NCI-H187 treated with DMSO at 0.1 percent for 48 hours (cell line): ENCODE measurements at places on chromosomes 12 and 14.

DNA sequence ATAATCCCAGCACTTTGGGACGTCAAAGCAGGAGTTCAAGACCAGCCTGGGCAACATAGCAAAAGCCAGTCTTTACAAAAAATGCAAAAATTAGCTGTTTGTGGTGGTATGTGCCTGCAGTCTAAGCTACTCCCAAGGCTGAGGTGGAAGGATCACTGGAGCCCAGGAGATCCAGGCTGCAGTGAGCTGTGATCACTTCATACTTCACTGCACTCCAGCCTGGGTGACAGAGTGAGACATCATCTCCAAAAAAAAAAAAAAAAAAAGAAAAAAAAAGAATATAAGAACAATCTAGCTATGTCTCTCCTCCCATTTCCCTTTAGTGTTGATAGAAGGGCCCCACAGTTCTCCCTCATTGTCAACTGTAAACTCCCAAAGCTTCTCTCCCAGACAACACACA, 3.5 kb upstream of the BCAT1 start:
- no peak for DNase-seq

DNA sequence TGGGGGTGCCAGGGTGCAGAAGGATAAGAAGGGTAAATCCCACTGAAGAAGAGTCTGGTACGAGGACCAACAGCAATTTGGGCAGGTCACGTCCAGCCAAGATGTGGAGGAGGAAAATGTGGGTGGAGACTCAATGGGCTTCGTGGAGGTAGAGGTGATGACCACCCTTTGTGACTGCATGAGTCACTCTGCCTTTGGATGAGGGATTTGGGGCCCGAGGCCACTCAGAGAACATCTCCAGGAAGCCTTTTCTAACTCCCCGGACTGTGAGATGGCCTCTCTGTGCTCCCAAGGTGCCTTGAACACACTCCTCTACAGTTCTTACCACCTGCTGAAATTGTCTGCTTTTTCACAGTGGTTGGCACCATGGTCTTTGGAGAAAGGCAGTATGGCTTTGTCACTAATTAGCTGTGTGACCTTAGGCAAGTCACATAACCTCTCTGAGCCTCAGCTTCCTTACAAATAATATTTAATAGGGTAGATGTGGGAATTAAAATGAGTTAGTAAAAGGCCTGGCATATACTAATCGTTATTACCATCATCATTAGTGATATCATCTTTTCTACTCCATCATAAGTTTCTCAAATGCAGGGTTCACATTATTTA, 67.0 kb upstream of the ARHGAP5 start:
- DNase-seq, result no peak

DNA sequence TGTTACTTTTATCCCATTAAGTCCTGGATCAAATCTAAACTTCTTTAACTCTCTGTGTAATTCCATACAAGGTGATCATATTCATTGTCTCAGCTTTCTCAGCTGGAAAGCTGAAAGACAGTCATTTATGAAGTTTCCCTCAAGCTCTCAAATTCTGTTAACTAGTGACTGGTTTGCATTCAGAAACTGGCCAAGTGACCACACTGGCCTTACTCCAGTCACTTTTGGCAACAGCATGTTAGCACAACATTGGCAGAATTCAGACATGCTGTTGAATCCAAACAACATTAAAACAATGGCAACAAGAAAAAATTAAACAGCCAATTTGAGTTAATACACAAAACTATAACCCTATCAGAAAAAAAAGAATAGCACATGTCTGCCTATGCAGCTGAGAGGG, 343.3 kb downstream of the MDGA2 start:
- DNase-seq, result no peak

GRCh38 chr14:101916816-101917412, 47.5 kb upstream of the DYNC1H1 start:
- no peak for DNase-seq

DNA sequence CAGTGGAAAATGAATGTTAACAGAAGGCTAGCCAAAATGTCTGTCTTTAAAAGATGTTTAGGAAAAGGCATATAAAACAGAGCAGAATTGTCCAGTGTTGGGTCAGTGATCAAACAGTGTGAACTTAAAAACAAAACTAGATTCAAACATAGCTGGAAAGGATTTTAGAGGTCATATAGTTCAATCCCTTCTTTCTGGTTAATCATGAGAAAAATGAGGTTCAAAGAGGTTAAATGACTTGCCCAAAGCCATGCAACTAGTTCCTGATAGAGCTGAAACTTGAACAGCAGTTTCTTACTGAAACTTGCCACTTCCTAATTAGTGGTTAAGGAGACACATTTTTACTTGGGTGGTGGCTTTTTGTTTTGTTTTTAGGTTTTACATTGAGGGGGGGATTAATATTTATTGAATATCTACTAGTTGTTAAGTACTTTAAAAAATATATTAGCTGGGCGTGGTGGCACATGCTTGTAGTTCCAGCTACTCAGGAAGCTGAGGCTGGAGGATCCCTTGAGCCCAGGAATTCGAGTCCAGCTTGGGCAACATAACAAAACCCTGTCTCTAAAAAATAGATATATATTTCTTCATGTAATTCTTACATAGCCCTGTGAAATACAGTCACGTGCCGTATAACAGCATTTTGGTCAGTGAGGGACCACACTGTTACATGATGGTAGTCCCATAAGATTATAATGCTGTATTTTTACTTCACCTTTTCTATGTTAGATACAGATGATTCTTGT, 20.4 kb downstream of the ACVR1B start:
- DNase-seq, result no peak

DNA sequence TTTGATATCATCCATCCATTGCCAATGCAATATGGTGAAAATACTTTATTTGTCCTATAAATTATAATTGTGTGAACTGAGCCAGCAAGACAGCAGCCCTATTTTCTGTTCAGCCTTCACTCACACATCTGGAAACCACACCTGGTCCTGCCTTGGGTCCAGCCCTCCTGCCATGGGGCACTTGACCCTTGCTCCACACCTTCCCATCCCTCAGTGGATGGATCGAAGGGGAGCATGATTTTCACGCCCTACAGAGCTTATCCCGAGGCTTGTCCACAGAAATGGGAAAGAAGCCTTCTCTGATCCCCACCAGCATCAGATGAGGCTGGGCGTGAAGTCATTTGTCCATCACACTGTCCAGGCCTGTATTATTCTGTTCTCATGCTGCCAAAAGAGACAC, 10.1 kb downstream of the TMEM132D start:
- DNase-seq, result no peak

DNA sequence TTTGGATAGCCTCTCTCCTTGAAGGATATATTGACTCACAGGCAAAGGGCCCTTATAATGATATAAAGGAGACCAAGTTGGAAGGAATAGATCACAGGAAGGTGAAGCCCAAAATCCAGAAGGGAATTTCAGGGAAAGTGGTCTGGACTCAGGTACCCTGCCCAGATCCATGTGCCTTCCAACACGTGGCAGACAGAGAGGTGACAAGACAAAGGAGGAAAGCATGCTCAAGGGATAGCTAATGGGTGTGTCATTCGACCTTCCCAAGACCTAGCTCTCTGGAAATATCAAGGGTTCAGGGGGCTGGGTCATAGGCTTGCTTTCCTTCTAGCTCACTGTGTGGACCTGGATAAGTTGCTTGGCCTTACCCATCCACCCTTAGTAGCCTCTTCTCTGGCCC, 214.3 kb downstream of the ZFP36L1 start:
- DNase-seq, result no peak

- no peak for DNase-seq
Measured at GRCh38 chr12:120703311-120703942, 6.8 kb upstream of the UNC119B start.

DNA sequence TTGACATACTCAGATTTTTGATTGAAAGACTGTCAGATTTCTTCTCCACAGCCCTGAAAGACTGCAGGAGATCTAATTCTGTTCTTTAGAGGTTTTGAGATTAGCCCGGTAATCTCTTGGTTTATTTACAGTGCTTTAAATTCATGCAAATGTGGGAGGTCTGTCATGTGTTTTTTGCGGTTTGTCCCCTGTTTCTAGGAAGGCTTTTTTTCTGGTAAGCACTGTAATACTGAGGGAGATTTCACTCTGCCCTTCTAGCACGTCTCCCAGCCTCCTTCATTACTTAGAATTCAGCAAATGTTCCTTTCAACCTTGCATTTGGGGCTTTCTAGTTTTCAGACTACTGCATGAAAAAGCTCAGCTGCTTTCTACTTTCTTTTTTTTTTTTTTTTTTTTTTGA, 31.1 kb downstream of the GPHN start:
- DNase-seq, result no peak

GRCh38 chr14:106619606-106620005, 1093.2 kb downstream of the TMEM121 start:
- no peak for DNase-seq

DNA sequence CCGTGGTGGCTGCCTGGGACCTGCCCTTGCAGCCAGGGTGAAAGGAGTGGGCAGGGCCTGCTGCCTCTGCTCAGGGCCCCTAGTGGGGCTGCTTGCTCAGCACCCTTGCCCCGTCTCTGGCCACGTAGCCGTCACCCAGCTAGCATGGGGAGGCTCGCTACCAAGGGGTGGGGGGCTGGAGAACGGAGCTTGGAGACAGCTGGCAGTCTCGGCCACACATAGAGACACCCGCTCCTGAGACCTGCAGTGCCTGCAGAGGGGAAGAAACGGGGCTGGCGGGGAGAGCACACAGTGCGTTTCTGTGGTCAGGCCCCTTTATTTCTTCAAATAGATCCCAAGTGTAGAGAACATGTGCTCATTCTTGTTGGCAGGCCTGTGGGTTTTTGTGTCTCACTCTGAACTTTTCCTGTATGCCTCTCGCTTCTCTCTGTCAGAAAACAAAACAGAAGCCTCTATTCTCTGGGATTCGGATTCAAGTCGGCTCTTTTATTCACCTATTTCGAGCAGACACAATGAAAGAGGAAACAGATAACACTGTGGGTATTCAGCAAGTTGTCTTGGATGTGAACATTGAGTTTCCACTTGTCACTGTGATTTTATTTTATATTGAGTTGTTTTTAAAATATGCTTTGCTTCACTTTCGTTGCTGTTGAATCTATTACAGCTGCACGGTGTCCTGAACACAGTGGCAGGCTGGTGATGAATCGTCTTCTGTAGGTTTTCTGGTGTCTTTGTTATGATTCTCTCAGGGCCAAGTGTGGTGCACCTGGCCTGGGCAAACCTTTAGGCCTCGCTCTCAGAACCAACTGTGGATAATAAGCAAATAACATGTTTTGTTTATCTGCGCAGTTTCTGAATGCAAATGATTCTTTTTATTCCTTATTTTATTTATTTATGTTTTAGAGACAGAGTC, 26.5 kb downstream of the PACS2 start:
- DNase-seq, result no peak

DNA sequence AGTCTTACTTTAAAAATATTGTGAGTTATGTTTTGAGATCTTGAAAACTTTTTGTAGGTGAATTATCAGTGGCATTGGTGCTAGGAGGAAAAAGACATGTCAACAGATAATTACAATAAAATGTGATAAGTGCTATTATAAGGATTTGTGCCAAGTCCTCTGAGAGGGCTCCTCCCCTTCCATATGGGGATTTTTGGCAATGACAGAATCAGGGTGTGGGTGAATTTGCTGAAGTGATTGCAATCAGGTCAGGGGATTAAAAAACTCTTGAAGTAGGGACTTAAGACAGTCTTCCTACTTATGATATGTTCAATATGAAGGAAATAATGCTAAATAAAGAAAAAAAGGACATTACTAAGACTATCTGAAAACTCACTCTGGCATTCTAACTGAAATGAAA, 122.5 kb downstream of the SLC15A5 start:
- DNase-seq, result no peak

GRCh38 chr14:105742531-105742848, 216.1 kb downstream of the TMEM121 start:
- no peak for DNase-seq

DNA sequence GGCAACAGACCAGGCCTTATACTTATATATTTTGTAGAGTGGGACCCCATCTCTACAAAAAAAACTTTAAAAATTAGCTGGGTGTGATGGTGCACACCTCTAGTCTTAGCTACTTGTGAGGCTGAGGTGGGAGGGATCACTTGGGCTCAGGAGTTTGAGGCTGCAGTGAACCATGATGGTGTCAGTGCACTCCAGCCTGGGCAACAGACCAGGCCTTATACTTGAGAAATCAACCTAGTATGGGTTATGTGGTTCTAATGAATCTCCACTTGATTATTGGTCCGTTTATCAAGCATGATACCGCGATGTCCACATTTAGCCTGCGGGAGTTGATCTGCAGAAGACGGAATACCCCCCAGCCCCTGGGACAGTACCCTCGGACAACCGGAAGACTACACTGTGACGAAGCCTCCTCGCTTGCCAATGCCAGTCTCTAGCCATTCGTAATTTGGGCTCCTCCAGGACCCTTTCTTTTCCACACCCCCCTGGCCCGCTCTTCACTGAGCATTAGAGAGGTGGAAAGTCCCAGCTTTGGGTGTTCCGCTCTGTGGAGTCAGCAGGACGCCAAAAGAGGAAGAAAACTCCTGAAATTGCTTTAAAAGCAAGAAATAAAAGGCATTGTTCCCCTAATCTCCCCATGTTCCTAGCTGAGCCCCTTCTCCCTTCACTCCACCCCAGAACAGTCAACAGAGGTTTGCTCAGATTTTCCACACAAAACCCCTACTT, 19.4 kb downstream of the LTBP2 start:
- DNase-seq, result no peak

DNA sequence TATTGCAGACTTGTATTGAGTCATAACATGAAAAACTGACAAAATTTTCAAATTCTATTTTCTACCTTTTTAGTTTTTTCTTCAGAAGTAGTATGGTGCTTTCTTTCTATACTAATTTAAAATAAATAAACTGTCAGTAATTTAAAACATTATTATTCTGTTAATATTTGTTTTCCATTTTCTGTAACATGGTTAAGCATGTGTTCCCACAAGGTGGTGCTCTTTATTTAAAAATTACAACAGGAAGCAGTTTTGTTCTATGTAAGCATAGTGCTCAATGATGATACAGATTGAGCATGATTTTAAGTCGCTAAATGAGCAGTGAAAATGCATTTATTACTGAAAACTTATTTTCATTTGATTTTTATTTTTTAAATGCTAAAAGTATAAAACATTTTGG, 114.6 kb downstream of the PPFIA2 start:
- DNase-seq, result no peak

- no peak for DNase-seq
Measured at GRCh38 chr14:102795060-102795925, 18.0 kb downstream of the TRAF3 start.

DNA sequence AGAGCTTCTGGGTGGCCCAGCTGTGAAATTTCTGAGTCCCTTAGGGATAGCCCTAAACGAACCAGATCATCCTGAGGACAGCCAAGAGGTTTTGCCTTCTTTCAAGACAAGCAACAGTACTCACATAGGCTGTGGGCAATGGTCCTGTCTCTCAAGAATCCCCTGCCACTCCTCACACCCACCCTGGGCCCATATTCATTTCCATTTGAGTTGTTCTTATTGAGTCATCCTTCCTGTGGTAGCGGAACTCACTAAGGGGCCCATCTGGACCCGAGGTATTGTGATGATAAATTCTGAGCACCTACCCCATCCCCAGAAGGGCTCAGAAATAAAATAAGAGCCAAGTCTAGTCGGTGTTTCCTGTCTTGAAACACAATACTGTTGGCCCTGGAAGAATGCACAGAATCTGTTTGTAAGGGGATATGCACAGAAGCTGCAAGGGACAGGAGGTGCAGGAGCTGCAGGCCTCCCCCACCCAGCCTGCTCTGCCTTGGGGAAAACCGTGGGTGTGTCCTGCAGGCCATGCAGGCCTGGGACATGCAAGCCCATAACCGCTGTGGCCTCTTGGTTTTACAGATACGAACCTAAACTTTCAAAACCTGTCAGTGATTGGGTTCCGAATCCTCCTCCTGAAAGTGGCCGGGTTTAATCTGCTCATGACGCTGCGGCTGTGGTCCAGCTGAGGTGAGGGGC, 38.9 kb downstream of the DAD1 start:
- DNase-seq, result no peak

GRCh38 chr14:89014569-89014850, 190.1 kb downstream of the TTC8 start:
- no peak for DNase-seq

GRCh38 chr12:88393017-88393767, 187.1 kb downstream of the KITLG start:
- DNase-seq, result no peak
